ENCODE measurements at places on chromosomes 4 and X.

DNA sequence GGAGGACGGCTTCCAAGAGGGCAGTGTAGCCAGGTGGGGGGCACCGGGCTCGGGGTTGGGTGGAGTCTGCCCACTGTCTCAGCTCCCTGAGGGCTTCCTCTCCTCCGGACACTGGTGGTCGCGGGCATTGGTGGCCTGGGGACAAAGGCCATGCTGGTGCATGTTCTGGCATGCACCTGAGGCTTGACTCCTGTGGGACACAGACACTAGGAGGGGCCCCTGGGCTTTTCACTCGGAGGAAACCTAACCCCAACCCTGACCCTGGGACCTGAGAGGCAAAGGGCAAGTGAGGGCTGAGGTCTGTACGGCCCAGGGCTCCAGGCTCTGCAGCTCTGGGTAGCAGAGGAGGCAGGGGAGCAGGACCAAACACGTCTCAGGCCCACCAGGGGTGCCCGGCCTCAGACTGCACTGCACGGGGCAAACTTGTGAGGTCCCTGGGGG, 22.3 kb upstream of the FGFR3 start:
- no peak for DNase-seq

- no peak for DNase-seq
These were observed 100.3 kb downstream of the SLC39A8 start for GRCh38 chr4:102244878-102245535.

DNA sequence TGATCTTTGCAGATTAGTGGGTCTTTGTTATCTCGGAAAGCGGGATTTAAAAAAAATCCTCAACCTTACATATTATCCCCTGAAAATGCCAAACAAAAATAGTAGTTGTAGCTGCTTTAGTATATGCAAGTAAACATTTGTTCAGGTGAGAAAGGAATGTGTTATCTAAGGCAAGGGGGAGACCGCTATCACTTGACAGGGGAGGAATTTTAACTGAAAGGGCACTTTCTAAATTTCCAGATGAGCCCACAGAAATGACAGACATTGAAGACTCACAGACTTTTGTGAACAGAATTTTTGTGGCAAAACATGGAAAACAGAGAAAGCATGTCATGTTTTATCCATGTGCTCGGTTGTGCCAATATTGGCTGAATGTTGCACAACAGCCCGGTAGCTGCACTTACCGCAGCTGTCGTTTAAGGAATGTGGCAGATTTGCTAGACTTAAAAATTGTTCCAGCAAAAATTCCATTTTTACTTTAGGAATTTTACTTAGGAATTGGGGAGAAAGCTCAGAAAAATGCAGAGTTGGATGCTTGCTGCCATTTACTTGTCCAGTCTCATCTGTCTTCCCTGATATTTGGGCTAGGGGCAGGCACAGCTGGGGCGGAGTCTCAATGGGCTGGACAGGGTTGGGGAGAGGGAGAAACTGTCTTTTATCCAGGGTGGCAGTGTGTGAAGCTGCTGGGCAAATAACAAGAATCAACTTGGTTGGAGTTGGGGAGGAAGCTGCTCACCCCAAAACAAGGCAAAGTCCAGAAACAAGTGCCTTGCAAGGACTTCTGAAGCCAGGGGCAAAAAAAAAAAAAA, 94.6 kb upstream of the RPS6KA3 start:
- DNase-seq = no peak

DNA sequence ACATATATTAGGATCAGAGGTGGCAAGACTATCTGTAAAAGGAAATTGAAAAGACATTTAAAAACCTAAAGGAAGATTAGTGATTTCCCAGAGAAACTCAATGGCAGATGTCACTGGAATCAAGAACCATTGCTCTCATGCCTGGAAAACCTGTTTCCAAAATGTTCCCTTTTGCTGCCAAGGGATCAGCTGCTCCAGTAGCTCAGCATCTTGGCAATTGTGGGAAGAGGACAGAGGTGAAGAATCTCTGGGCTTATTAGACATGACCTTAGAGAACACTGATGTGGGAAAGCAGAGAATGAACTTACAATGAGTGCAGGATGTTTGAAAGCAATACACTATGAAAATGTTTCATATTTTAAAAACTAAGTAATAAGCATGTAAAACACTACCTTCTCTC, 98.3 kb downstream of the SHROOM3 start:
- no peak for DNase-seq

- DNase-seq = no peak
These were observed 114.2 kb downstream of the CDS1 start for GRCh38 chr4:84697159-84697558.

GRCh38 chrX:103309860-103310554, 783 bp downstream of the BEX2 start:
- no peak for DNase-seq

DNA sequence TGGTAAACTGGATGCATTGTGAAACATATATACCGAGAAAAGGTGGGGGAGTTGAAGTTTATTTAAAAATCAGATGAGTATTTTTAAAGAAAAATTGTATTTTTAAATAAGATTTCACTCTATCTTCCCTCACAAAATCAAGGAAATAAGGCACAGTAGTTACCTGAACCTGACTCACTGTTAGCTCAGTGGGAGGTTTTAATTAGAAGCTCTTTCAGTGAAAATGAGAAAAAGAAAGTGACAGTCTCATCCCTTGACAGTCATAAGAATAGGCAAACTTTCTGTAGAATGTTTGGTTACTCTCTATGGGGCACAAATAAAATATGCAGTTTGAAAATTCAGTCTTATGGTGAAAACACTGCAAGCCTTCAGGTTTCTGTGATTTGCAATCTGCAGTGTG, 49.7 kb downstream of the GRXCR1 start:
- DNase-seq = no peak

GRCh38 chrX:40945361-40945713, 139.9 kb upstream of the USP9X start:
- DNase-seq = no peak

GRCh38 chr4:184287697-184288255, 70.1 kb upstream of the ENPP6 start:
- no peak for DNase-seq

- no peak for DNase-seq
These were observed 95.9 kb downstream of the RASL11B start for GRCh38 chr4:52957835-52958631.

DNA sequence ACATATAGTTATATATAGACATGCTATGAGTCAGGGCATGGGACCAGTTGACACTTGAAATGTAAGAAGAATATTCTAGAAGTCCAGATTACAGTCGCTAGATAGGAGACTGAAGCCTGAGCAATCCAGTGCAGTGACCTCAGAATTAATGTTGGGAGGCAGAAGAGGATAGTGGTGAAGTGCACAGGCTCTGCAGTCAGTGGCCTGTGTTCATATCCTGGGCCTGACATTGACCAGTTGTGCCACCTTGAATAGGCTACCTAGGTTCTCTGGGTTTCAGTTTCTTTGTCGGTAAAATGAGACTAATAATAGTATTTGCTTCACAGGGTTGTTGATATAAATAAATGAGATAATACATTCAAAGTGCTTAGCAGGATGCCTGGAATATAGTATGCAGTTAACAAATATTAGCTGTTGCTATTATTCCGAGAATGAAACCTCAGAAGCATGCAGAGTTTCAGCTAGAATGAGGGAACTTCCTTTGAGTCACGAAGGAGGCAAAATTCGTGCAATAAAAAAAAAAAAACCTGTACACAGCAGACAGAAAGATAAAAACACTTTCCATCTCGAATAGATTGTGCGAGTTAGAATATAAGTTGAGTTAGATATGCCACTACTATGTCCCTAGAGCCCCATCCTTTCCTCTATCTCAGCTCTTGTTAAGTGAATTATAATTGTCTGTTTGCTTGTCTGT, 4.0 kb upstream of the SH2D1A start:
- DNase-seq = no peak

- DNase-seq = no peak
These were observed 550.5 kb upstream of the BOD1L1 start for GRCh38 chr4:14177987-14178386.

- no peak for DNase-seq
These were observed 77.1 kb downstream of the HMX1 start for GRCh38 chr4:8794491-8794890.

DNA sequence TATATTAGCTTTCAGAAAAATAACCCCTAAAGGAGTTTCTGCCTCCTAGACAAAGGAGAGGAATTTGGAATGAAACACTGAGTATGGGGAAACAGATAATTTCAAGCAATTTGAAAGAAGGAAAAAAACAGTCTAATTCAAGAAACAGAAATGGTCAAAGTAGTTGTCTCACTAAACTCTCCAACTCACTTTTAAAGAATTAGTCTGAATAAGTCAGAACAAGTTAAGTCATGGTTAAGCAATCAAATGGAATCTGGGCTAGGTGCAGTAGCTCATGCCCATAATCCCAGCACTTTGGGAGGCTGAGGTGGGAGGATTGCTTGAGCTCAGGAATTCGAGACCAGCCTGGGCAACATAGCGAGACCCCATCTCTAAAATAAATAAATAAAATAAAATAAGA, 95.7 kb upstream of the GRIA3 start:
- DNase-seq = no peak

DNA sequence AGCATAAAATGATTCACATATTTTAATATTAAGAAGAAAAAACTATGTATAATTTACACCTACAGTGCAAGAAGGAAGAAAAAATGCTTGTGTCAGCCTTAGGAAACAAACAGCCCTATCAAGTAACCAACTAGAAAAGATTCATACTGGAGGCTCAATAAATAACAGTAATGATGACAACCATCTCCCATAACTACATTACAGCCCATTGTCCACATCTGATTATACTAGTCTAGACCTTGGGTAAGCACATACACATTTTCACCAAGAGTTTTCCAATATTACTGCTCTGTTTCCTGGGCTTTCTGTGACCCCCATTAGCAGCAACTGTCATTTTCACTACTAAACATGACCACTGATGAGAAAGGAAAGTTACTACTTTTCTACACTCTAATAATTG, 169.7 kb downstream of the MAB21L2 start:
- DNase-seq = no peak

GRCh38 chr4:77177199-77177598, 20.2 kb downstream of the CCNG2 start:
- no peak for DNase-seq

- DNase-seq = no peak
These were observed 120.7 kb upstream of the TRIM2 start for GRCh38 chr4:153083447-153083947.

DNA sequence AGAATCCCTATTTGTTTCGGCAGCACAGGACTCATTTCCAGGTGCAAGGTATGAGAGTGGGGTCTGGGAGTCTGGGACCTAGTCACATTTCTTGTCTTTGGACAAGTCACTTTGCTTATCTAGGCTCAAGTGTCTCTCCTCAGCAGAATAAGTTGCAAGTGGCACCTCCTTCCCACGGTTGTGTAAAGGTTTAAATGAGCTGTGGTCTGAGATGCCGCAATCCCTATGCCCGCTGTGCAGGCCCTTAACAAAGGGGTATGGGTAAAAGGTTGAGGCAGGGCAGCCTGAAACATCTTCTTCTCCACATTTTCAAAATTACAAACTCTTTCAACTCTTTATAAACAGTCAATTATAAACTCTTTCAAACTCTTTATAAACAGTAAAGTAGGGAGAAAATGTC, 93.7 kb downstream of the RTL5 start:
- DNase-seq = no peak

GRCh38 chr4:113212613-113213012, 163.2 kb downstream of the ANK2 start:
- no peak for DNase-seq

DNA sequence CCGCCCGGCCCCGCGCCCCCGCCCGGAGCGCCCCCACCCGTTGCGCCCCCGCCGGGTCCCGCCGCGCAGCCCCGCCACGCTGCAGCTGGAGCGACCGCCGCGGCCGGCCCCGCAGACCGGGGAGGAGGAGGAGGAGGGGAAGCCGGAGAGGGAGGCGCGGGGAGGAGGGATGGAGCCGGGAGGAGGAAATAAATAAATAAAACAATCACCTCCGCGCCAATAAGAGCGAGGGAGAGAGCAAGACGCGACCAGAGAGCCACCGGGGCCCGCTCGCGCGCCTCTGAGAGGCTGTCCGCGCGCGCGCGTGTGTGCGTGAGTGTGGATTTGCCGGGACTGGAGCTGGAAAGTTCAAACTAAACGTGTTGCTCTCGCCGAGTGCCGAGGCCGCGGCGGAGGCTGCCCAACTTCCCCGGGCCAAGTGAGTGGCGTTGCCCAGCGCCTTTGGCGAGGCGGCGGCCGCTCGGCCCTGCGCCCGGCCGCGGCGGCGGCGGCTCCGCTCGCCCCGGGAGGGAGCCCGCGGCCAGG, 2184.4 kb upstream of the TENM3 start:
- no peak for DNase-seq

DNA sequence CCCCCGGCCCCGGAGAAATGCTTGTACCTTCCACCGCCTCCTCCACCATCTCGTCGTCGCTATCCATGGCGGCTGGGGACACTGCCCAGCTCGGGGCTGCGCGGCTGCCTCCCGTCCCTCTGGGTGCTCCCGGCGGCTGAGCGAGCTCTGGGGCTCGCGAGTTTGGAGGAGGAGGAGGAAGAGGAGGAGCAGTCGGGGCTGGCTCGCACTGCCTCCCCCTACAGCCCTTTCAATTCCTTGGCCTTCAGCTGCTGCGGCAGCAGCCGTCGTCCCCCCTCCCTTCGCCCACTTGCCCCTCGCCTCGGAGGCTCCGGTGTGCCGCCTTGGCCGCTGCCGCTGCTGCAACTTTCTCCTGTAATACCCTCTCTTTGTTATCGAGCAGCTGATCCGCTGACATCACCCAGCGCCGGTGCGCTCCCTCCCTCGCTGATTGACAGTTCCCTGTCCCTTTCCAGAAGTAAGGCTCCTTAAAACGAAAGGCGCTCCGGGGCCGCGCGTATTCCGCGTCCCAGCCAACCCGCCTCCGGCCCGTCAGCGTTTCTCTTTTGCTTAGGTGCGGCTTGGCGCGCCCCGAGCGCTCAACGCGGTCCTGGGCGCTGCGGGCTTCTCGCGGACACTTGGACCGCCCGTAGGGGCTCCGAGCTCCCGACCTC, at the start of gene SETD7:
SETD7 (minus strand) TSS at position 149 of the 653 bp plus-strand sequence; CDS start at position 67, 82 bp downstream.
- DNase-seq = no peak

GRCh38 chr4:150744570-150744969, 162.6 kb downstream of the MAB21L2 start:
- no peak for DNase-seq

DNA sequence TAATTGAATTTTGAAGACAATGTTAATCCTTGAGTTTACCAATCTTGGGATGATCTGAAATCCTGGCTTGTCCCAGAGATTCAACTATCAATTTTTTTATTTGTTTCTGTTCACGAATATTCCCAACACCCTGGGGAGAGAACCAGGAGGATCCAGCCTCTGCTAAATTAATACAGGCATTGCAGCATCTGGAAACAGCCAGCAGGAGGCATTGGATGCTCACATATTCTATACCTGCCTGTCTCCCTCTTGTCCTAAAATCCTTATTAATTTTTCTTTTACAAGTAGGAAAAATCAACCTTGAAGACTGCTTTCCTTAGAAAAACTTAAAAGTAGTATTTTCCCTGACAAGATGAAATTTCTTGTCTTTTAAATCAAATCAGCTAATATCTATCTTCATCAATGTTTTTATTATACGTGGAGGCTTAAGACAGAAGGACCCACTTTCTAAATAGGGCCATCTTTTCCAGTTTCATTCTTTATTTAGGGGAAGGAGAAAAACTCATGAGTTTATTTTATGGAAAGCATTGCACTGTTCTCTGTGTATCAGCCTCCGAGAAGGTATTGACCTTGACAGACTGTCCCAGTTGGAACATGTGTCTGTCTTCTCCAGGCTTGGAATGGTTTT, 102.4 kb downstream of the CLNK start:
- no peak for DNase-seq

- DNase-seq = no peak
These were observed 34.1 kb upstream of the GUCY1B1 start for GRCh38 chr4:155724731-155725130.
